ENCODE measurements at places on chromosomes 1 and 21.

DNA sequence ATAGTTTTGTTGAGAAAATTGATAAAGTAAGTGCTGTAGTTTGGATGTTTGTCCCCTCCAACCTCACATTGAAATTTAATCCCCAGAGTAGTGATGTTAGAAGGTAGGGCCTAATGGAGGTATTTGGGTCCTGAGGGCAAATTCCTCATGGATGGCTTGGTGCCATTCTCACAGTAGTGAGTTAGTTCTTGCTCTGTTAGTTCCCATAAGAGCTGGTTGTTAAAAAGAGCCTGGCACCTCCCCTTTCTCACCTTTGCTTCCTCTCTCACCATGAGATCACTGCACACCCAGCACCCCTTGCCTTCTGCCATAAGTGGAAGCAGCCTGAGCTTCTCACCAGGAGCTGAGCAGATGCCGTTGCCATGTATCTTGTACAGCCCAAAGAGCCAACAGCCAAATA is 354.8 kb upstream of the NFIA start:
- DNase-seq = no peak

DNA sequence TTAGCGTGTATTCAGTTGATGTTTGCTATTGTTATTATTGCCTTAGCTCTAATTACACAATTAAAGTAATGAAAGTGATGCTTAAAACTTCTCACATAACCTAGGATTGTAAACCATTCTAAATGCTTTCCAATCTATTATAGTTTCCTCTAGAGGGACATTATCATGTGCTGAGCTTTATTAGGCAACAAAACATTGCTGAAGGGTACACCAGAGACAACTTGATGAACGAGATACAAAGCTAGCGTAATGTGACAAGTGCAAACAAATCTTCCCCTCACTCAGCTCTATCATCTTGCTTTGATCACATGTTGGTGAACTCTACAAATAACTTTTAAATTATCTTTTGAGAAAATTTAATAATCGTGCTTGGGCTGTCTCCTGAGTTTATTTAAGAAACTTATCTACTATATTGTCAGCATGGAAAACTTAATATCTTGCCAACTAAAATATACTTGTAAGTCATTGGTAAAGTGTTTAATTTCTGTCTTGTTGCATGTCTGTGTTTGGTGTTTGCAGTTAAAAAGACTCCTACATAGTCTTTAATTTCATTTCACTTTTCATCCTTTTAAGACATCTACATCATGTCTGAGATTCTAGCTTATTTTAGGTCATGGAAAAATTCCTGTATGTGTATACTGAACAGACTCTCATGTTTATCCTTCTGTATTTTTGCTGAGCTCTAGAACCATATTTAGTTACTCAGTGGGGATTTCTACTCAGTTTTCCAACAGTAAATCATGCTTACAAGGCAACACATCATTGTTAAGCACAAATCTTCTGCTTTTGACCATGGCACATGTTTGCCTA is 104.2 kb upstream of the ADAMTS5 start:
- DNase-seq = no peak

- peak; percentile 63 for DNase-seq
Observed at GRCh38 chr21:38351961-38352521, 95.2 kb downstream of the KCNJ15 start.

- no peak for DNase-seq
Observed at GRCh38 chr1:71831646-71832045, 450.7 kb downstream of the NEGR1 start.

DNA sequence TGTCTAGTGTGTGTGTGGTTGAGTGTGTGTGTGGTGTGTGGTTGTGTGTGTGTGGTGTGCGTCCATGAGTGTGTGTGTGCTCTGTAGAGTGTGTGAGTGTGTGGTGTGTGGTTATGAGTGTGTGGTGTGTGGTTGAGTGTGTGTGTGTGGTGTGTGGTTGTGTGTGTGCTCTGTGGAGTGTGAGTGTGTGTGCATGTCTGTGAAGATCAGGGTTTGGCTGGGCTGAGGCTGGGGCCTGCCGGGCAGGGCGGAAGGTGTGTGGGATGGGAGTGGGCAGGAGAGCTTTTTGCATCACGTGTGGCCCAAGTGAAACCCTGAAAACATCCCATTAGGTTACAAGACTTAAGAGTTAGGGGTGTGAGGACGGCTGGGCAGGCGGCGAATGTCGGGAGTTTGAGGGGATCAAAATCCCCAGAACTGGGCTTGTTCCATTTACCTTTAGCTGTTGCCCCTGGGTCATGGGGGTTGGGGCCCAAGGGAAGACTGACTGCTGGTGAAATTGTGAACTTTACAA is 2.9 kb upstream of the FCMR start:
- DNase-seq = no peak

DNA sequence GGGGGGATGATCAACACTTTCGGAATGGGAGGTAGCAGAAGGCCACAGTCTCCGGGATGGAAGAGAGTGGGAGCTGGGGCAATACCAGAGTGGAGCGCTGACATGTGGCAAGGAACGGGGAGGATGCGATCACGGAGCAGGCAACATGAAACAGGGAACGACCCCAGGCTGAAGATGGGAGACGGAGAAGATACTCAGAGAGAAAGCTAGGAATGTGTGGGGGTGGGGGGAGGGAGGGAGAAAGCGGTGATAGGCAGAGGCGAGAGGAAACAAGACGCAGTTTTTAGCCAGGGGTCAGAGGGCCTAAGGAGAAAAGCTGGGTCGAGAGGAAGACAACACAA is 577 bp downstream of the RAB3GAP2 start:
- peak; percentile 23 for DNase-seq

DNA sequence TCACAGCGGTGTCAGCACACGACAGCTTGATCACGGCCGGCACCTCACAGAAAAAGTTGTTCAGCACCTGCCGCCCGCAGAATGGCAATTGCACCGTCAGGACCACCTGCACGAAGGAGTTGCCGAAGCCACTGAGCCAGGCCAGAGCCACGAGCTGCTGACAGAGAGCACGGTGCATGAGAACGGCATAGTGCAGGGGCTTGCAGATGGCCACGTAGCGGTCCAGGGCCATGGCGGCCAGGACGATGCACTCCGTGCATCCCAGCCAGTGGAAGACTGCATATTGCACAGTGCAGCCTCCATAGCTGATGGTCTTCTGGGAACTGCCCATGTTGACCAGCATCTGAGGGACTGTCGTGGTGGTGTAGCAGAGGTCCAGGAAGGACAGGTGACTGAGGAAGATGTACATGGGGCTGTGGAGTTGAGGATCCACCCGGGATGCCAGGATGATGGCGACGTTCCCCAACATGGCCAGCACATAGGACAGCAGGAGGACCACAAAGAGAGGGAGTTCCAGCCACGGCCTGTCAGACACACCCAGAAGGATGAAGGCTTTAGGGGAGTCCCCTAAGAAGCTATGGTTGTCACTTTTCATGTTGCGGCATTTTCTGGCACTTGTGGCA is 6.4 kb downstream of the OR2B11 start:
- no peak for DNase-seq

GRCh38 chr1:94013367-94013878 is 104.2 kb upstream of the GCLM start:
- no peak for DNase-seq

DNA sequence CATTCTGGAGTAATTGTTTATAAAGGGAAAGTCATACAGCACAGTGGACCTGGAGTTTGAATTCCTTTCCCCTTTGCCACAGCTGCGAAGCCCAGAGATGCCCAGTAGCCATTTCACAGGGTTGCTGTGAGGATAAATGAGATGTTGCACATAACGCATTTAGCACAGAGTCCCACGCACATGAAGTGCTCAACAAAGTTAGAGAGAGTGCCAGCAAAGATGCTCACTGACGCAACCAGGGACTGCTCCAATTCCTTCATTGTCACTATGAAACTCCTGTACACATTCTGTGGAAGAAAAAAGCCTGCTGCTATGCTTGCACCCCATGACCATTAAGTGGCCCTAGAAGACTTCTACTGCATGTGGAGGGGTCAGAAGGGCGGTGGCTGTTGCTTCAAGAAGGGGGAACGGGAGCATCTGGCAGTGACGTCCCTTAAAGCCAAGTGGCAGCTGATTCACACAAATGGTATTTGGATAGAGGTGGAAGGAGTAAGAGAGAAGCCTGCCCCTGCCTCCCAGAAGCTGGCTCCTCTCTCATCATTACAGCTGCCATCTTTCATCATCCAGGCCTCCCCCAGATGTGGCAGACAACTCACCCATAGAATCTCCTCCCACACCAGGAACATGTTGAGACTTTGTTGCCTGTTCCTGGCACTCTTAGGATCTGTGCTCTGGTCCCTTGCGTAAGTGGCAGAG is 26.5 kb upstream of the VAV3 start:
- no peak for DNase-seq

Data from NCI-H1092 treated with DMSO at 0.1 percent for 48 hours (cell line).